ENCODE measurements at places on chromosomes 4 and X.

- no peak for DNase-seq
Observed at GRCh38 chrX:49712577-49712976, 16.8 kb upstream of the PAGE1 start.

- DNase-seq: no peak
Observed at GRCh38 chrX:22760513-22761057, 239.2 kb upstream of the DDX53 start.

DNA sequence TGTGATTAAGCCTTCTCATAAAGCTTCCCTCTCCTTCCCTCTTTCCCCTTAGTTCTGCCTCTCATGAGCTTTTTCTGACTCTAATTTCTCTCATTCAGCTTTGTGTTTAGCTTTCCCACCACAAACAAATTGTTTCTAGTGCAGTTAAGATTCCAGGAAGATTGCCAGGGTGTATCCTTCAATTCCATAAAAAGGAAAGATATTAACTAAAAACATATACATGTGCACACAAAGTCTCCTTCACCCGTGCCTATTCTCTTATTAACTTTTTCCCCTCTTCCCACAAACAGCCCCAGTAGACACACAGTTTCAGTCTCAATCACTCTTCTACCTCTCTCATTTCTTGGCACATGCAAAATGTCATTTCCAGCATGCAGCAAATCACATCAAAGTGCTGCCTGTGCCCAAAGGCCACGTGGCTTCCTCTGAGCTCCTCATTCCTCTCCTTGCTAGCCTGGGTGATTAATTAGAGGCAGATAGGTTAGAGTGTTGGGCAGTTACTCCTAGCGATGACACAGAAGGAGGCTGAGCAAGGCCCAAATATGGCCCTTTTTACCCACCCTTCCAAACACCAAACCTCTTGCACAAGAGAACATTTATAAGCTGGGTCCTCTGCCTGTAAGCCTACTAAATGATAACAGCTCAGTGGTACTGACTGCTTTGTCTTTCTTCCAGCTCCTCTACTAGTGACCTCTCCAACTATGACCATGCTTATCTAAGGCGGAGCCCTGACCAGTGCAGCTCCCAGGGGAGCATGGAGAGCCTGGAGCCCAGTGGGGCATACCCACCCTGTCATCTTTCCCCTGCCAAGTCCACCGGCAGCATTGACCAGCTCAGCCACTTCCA lies 159.6 kb downstream of the SOWAHB start:
- no peak for DNase-seq

- no peak for DNase-seq
Observed at GRCh38 chr4:147924604-147925412, 192.9 kb downstream of the ARHGAP10 start.

GRCh38 chr4:177964693-177965168 lies 522.5 kb upstream of the AGA start:
- DNase-seq: no peak

GRCh38 chrX:143854006-143854405 lies 29.9 kb upstream of the UBE2NL start:
- no peak for DNase-seq

GRCh38 chrX:43505769-43506168 lies 150.3 kb upstream of the MAOA start:
- DNase-seq: no peak

- no peak for DNase-seq
Observed at GRCh38 chr4:7648544-7649395, 214.0 kb upstream of the PSAPL1 start.

GRCh38 chr4:163757219-163757618 lies 262.7 kb downstream of the TMA16 start:
- DNase-seq: no peak

GRCh38 chr4:19522966-19523365 lies 728.7 kb upstream of the SLIT2 start:
- no peak for DNase-seq

DNA sequence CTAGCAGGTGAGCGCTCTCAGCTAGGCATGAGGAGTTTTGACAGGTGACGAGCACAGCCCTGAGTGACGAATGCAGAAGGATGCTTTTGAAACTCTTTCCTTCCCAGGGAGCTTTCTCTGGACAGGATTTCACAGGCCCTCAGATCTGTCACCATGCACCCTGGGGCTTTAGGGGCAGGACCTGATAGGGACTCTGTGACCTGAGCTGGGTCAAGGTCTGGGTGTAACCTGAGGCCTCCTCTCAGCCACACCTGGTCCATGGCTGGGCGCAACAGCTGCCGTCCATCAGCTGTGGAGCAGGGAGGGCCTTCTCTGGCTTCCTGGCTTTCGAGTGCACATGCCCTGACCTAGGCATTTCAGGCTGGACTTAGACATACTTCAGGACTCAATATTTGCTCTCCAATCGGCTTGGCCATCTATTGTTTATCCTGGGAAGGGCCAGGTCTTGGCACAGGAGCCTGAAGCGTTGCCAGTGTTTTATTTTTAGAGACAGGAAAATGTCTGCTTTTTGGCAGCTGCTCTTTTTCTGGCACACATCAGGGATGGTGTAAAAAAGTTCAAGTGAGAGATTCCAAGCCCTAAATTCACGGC lies 56.4 kb downstream of the C4orf51 start:
- DNase-seq: no peak

- DNase-seq: no peak
Observed at GRCh38 chrX:120251471-120252011, 929 bp downstream of the ZBTB33 start.

- no peak for DNase-seq
Observed at GRCh38 chr4:56080384-56080783, 131.6 kb downstream of the CEP135 start.

- no peak for DNase-seq
Observed at GRCh38 chrX:153861733-153862310, 24.2 kb downstream of the L1CAM start.

GRCh38 chrX:22944945-22945344 lies 54.8 kb upstream of the DDX53 start:
- no peak for DNase-seq

DNA sequence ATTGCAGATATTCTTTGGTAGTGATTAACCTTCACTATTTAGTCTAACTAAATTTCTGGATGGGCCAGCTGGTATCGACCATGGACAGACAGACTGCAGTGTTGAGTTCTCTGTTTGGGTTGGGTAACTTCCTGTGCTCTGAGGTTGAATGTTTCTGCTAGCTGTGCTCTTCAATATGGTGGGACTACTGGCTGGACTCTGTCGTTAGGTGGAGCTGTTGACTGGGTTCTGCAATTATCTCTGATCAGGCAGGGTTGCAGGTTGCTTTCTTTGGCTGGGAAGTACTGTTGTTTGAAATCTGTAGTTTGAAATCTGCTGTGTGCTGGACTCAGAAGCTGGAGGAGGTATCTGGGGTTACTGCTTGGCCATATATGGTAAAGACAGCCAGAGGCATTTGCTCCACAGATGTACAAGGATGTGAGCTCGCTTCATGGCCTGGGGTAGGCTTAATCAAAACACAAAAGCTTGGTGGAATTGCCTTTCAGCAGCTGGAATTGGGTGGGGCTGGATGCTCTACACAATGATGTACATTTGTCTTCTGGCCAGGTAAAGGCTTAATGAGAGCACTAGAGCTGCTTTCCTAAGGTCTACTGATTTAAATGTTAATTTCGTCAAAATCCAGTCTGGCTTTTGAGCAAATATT lies 1472.0 kb downstream of the FAM133A start:
- DNase-seq: no peak

GRCh38 chrX:7158468-7158990 lies 10.6 kb upstream of the PUDP start:
- no peak for DNase-seq

DNA sequence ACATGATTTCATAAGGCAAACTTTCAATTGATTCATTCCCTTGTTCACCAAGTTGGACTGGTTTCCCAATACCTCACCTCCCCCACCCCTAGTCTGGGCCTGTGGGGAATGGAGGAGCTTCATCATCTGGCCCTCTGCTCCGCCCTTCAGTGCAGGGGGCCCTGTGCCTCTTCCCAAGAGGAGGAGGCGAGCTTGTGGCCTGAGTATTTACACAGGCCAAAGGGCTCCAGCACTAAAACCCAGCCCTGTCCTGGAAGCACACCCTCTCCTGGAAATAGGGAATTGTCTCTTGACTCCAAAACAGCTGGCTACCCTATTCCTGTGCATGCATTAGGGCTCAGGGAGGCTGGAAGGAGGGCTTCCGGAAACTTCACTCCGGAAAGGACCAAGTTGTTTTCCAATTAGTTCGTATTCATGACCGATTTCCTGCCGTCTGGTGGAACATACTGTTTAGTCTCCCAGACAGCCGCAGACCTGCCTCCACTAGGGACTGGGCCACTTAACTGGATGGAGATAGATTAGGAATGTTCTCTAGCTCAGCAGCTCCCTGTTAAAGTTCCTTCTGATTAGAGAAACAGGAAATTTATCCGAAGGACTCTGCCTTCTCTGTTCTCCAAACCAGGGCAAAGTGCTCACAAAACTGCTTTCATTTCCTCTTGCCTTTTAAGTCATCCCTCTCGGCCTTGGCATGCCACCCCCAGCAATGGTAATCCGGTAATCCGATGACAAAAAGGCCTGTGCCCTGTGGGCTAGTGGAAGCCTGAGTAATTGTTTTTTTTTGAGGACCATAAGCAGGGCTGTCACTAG lies 5.8 kb downstream of the SRPX2 start:
- no peak for DNase-seq

GRCh38 chr4:170106900-170107299 lies 17.1 kb upstream of the AADAT start:
- DNase-seq: no peak

DNA sequence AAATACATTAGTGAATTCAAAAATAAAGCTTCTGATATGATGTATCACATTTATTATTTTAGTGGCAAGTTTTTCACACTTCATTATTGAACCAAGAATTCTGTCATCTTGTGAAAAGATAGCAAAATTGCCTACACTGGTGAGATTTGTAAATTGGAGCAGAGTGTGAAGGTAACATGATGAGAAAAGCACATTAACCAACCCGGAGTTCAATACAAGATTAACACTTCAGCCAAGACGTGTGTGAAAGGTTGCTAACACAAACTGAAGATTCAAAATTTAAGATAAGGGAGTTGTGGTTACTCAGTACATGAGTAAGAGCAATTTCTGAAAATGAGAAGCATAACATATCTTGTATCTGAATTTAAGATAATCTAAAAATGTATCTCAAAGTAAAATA lies 346.7 kb downstream of the PDHA2 start:
- no peak for DNase-seq

DNA sequence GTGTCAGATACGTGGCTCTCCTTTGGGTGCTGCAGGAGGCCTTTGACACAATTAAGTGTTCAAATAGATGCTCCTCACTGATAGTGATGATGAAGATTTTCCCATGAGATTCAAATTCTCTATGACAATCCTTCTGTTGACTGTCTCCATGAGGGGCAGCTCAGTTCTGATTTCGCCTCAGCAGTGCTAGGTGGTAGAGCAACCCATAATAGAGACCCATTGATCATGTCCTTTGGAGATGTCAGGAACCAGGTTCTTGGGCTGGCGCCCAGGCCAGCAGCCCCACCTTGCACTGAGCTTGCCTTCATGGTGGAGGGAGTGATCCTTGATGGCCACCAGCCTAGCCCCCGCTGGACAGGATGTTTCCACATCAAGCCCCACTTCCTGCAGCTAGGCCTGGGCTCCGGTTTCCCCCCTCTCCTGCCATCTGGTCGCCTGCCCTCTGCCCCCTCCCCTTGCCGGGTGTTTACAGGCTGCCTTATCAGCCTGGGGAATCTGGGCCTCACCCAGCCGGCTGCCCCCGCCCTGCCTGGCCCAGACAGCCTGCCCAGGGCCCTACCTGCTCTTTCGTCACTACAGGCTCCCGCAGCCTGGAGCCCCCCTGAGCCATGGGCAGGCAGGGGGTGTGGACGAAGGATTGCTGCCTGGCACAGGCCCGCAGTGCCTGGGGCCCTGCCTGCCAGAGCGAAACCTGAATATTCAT lies 12.6 kb downstream of the ELF4 start:
- DNase-seq: no peak

GRCh38 chr4:184281231-184282139 lies 63.8 kb upstream of the ENPP6 start:
- no peak for DNase-seq

DNA sequence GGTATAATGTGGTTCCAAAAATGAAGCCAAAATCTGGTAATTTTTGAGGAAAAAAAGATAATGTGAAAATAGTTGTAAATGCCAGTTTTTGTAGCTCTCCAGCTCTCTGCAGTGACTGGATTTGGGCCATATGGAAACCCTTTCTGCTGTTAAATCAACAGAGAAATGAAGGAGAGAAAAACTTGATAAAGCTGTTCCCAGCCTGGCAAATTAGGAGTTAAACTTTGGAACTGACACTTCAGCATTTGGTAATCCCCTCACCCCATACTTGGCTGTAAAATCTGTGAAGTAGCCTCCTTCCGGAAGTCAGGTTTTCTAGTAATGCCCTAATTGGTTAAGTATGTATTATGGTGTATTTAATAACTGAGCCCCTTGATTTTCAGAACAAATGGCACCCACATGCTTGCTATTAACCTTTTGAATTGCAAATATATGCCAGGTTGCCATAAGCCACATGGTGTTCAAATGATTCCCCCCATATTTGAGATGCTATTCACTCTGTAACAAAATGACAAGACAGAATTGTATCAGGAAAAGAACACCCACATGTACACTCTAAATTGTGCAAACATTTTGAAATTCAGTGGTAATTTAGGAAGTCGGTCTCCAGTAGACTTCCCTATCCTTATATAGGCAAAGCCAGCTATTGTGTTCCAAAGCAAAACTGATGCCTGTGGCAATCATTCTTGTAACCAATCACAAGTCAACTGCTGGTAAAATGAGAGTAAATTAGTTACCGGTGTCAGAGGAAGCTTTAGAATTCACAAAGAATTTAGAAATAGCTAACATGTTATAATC lies 96.3 kb upstream of the ADAMTS3 start:
- no peak for DNase-seq

DNA sequence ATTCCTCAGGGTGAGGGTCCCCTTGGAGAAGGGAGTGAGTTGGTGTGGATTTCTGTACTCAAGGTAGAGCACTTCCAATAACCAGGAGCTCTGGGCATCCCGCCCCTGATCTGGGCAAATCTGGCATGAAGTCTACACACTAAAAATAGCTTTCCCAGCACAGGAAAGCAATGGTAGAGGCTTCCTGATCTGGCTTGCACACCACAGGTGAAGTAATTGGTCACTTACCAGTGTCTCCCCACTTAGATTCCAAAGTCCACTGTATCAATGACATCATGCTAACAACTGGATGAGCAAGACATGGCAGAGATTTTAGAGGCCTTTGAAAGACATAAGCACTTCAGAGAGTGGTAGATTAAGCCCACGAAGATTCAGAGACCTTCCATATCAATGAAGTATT lies 17.8 kb upstream of the IDS start:
- no peak for DNase-seq

GRCh38 chrX:69065451-69065850 lies 99.8 kb downstream of the PJA1 start:
- no peak for DNase-seq

Measured in CD4-positive, alpha-beta T cell treated with Interleukin-6 at 100 ng/mL for 8 hours (primary cell).